C1 segment of cervical spinal cord (tissue), 14 donors: ENCODE measurements at places on chromosomes 7 and 10.

GRCh38 chr7:153835103-153835502 lies 217.1 kb upstream of the DPP6 start:
- DNase-seq, result peak; percentile 79

DNA sequence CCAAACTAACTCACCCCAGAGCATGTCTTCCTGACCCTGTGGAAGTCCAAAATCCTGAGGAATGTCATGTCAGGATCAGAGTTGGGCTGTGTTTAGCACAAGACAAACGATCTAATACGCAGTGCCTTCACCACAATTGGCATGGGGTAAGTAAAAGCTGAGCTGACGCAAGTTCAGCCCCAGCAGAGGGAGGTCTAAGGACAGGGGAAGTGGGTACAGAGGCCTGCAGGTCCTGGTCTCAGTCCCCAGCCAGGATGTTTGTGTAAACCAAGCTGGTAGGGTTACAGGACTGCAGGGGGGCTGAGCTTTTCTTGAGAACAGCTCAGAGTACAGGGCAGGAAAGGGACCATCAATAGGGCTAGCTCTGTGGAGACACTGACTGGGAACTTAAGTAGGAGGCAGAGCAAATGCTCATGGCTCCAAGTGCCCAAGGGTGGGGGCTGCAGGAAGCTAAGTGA lies 5.3 kb upstream of the KCNIP2 start:
- DNase-seq, result no peak

- DNase-seq, result no peak
Observed at GRCh38 chr10:60846173-60846572, 67.9 kb downstream of the CDK1 start.

- DNase-seq, result no peak
Observed at GRCh38 chr7:46969303-46970130, 612.4 kb downstream of the TNS3 start.

GRCh38 chr7:99407872-99408378 lies 472 bp downstream of the PDAP1 start:
- no peak for DNase-seq

DNA sequence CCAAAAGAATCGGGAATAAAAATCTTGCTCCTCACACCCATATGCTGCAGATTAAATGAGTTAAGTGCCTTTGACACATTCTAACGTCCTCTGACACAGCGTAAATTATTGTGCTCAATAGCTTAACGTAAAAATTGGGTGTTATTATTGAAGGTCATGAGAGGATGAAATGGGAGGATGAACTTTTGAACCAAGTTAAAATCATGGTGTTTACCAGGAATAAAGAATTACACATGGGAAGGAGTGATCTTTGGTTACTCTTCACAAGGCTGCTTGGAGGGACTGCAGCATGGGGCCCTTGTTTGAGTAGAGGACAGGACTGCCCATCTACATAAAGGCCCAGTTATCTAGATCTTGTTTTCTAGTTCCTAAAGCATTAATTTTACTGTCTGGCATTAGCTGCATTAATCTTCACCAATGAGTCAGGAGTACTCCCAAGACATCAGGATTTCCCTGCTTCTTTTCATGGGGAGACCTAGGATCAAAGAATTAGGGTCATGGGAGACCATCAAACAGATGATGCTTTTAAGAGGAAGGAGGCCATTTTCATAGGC lies 84.9 kb upstream of the PRR15 start:
- no peak for DNase-seq

- DNase-seq, result no peak
Observed at GRCh38 chr10:97023401-97024167, 162.2 kb downstream of the SLIT1 start.

- DNase-seq, result no peak
Observed at GRCh38 chr7:84122582-84123360, 71.8 kb downstream of the SEMA3A start.

GRCh38 chr7:129911790-129912189 lies 41.0 kb downstream of the UBE2H start:
- no peak for DNase-seq

- DNase-seq, result no peak
Observed at GRCh38 chr7:85699482-85699881, 512.6 kb upstream of the SEMA3D start.

DNA sequence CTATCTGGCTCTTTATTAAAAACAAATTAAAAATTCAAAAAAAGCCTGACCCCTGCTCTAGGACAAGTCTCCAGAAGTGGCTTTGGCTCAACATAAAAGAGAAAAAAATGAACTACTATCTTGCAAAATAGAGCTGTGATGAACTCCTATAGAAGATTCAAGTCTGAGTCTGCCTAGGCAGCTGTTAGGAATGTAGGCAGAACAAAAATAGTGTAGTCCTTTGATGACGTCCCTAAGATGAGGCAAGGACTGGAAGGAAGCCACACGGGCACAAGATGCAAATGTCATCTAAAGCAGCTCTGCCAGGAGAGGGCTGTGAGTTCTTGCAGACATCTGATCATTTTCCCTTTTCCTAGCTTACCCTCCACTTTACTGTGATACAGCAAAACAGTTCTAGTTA lies 20.5 kb downstream of the ASNS start:
- DNase-seq, result no peak

DNA sequence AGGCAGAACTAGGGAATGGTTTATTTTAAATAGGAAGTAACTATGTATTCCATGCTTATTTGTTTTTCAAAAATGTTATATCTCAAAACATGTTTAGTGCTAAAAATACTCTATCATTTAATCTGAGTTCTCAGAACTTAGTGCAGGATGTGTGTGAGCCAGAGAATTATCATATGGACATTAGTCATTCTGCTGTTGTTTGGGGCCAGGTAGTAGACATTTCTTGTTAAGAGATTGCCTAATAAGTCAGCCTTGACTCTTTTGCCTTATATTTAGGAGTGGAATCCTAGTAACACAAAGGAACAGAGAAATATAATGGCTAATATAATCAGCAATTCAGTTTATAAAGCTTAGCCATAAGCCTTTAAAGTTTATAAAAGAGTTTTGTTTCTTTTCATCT lies 149.8 kb downstream of the CCSER2 start:
- DNase-seq, result no peak

GRCh38 chr7:72309476-72309875 lies 102.7 kb downstream of the CALN1 start:
- DNase-seq, result peak; percentile 20

GRCh38 chr10:93181271-93182048 lies 107.8 kb downstream of the CYP26A1 start:
- DNase-seq, result no peak

GRCh38 chr7:88761779-88762178 lies 2.3 kb downstream of the ZNF804B start:
- no peak for DNase-seq

GRCh38 chr10:58577437-58577777 lies 64.7 kb downstream of the BICC1 start:
- no peak for DNase-seq

DNA sequence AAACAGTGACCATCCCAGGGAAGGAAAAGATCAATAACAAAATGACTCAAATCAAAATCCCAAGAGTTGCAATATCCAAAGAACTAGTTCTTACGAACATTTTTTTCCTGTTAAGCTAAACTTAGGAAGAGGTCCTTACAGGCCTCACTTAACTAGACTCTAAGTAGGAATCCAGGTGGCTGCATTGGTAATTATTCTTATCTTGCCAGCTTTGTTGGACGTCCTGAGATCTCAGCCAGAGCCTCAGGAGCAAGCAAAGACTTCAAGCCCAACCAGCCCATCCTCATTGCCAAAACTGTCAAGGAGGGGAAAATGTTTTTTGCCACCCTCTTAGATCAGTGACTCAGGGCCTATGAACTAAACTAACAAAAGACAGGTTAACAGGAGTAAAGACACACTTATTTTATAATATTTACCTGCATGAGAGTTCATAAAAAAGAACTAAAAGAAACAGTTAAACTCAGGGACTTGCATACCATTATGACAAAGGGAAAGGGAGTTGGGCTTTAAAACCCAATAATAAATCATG lies 18.3 kb upstream of the PPP1R9A start:
- DNase-seq, result no peak

GRCh38 chr10:60461688-60462087 lies 72.0 kb upstream of the ANK3 start:
- no peak for DNase-seq

GRCh38 chr7:4274286-4274685 lies 407.8 kb upstream of the FOXK1 start:
- no peak for DNase-seq

- no peak for DNase-seq
Observed at GRCh38 chr10:125085258-125086054, 74.9 kb downstream of the CTBP2 start.

DNA sequence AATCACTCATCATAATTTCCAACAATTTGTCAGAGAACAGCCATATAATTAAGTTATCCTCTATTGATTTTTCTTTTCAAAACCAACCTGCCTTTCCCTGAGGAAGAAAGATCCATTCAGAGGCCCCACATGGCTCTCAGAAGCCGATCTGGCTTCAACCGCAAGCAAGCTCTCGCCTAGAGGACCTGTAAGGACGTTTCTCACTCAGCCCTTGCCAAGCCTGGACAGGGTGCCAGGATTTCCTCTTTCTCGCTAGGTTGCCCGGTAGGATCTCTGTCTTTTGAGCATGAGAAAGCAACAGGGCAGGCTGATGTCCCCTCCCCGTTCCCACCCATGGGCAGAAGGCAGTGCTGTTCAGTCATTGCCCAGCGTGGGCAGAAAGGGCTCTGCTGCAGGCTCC lies 13.0 kb downstream of the AIFM2 start:
- no peak for DNase-seq

GRCh38 chr7:2313450-2314208 lies 612 bp downstream of the SNX8 start:
- DNase-seq, result no peak

DNA sequence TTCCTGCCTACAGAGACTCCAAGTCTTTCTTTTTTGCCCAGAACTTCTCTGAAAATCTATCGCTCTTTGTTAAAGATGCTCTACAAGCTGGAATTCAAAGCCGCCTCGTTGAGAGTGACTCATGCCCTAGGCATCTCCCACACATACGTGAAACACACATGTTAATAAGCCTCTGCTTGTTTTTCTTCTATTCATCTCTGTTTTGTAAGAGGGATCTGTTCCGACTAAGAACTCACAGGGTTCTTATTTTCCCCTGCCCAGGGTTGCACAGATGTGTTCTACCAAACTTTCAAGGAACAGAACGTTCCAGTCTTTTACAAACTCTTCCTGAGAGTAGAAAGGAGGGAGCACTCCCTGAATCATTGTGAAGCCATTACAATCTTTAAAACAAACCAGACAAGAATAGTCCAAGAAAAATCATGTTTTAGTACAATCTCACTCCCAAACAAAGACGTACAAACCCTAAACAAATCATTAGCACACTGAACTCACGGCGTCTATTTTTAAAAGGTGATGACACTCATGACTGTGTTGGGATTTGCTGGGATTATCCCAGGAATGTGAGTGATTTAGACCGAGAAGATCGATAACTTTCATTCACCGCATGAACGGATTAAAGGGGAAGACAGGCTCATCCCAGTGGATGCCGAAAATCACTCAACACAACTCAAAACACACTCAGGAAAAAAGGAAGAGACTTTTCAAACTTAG lies 55.3 kb upstream of the INPP5A start:
- no peak for DNase-seq

DNA sequence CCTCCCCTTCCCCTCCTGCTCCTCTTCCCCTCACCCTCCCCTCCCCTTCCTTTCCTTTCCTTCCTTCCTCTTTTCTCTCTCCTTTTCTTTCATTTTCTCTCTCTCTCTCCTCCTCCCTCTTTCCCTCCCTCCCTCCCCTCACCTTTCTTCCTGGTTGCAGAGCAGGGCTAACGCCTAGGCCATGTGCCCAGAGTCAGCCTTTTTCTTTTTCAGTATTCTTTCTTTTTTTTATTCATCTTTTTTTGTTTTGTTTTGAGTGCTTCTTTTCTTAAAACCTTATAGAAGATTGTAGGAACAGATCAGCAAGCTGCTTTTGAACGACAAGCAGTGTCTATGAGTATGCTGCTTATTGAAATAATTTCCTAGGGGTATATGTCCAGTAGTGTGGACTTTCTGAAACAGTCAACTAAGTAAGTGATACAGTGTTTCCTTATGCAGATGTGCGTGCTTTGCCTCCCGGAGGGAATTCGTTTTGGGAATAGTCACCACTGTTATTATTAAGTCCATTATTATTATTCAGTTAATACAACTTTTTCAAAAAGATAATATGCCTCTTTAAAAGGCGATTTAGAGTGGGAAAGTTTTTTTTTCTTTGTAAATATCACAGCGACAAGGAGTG lies 219.2 kb downstream of the CAMK1D start:
- no peak for DNase-seq

GRCh38 chr7:90563286-90563685 lies 32.8 kb upstream of the CDK14 start:
- no peak for DNase-seq

- no peak for DNase-seq
Observed at GRCh38 chr10:133403359-133403758, 9.4 kb downstream of the MTG1 start.

DNA sequence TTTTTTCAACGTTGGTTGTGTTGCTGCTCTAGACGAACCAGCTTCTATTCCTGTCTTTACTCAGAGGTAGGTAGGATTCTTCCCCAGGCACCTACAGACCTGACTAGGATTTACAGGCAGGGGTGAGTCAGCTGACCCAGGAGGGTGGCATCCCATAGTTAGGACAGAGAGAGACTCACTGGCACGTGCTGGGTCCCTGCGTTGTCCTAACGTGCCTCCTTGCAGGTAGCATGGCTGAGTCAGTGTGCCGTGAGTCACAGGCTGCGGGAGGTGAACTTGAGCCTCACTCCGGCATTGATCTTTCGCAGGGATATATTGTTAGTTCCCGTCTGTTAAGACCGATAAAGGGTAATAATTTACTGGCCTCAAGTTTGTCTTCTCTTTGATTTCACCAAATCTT lies 96.5 kb downstream of the PFKFB3 start:
- no peak for DNase-seq

- DNase-seq, result no peak
Observed at GRCh38 chr10:129921801-129922597, 42.1 kb downstream of the EBF3 start.

- DNase-seq, result peak; percentile 32
Observed at GRCh38 chr10:119449760-119450461, 92.6 kb downstream of the RGS10 start.
